Hematopoietic multipotent progenitor cell treated with erythropoietin and hydrocortisone succinate and interleukin-3 and kit ligand, for 4 days (in vitro differentiated cells): ENCODE measurements at places on chromosomes 1 and 21.

GRCh38 chr1:11700601-11701467 lies 9.3 kb downstream of the DRAXIN start:
- DNase-seq, result no peak

DNA sequence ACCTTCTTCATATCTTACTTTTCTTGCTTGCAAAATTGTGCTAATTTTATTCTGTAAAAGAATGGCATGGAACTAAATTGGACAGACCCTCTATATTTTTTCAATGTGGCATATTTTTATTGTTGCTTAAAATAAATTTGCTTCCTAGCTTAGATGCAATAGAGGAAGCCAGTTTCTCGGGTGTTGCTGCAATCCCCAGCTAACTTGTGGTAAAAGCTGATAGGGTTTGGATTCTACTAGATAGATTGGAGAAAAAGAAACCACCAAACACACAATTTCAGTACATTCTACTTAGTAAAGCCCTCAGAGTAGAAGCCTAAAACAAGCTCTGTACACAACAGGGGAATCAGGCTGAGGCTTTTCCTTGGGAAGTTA lies 49.5 kb upstream of the GCLM start:
- peak; percentile 47 for DNase-seq

GRCh38 chr1:186283374-186283773 lies 91.7 kb downstream of the TPR start:
- no peak for DNase-seq

DNA sequence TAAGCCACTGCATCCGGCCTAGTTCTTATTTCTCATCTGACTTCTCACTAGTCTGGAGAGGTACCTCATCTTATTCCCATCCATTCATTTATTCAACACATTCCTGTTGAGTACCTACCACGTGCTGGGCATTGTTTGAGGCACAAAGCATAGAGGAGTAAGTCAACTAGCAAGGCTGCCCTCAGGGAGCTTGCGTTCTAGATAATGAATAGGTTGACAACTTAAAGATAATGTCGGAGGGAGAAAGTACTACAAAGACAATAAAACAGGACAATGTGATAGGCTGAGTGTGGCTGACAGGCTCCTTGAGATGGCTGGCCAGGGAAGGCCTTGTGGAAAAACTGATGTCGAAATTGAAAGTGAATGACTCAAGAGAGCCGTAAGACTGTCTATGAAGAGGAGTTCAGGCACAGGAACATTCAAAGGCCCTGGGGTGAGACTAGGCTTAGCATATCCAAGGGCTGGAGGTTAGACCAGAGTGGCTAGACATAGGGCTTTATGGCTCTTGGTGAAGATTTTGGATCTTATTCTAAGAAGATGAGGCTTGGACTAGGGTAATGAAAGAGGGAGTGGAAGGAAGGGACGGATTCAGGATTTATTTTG lies 18.3 kb downstream of the SPATA21 start:
- no peak for DNase-seq

GRCh38 chr1:243693800-243694199 lies 156.2 kb downstream of the AKT3 start:
- DNase-seq, result no peak

- no peak for DNase-seq
These were observed 2.5 kb upstream of the TMEM201 start for GRCh38 chr1:9586147-9586766.

DNA sequence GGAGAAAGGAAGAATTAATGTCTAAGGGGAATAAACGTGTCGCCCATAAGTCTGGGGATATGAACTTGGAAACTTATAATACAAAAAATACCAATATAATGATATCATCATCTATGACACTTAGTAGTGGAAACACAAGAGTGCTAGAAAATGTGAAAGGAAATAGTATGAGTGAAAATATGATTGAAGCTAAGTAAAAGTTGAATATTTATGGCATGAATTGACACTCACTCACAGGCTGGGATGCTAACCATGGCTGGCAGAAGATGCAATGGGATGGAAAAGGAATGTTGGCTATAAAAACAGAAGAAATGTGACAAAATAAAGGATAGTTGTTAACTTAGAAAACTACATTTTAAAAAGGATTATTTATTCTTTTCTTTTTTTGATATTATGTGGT lies 120.1 kb downstream of the XPR1 start:
- DNase-seq, result no peak

GRCh38 chr1:150890033-150890416 lies 3.1 kb downstream of the CTXND2 start:
- DNase-seq, result peak; percentile 62
